ENCODE measurements at places on chromosomes 12 and 14.
A peak's percentile ranks its signal among the peaks of the same experiment; 100 is the strongest.

DNA sequence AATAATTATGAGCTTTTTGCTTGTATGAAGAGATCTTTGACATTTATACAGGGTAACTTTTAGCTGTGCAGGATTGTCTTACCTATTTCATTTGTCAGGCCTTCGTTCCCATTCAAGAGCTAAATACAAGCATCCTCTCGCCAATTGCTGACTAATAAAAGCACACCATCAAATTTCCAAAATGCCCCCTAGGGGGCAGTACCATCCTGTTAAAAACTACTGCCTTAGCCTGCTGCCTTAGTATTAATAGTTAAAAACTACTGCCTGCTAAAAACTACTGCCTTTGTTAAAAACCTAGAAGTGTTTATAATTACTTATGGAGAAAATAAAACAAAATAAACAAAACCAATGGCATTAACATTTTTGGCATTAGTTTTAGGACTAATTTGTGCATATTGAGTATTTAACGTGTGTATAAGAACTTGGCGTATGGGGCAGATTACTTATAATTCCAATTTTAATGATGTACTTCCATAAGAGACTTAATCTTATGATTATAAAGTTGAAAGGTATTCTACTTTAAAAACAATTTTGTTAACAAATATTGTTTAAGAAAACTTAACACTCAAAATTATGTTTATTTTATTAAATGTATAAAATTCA lies 3.0 kb upstream of the IFI27L2 start:
- DNase-seq = peak; percentile 82
- peaks cover 7% of the 10 kb centered on the region for H3K27me3 ChIP-seq

GRCh38 chr12:11689591-11690186 lies 40.2 kb downstream of the ETV6 start:
- H3K4me1 ChIP-seq = peaks cover 12% of the 10 kb centered on the region
- H3K4me3 ChIP-seq = no peak overlapping the region
- H3K27ac ChIP-seq = no peak overlapping the region
- no peaks in the 10 kb centered on the region for H3K27me3 ChIP-seq

DNA sequence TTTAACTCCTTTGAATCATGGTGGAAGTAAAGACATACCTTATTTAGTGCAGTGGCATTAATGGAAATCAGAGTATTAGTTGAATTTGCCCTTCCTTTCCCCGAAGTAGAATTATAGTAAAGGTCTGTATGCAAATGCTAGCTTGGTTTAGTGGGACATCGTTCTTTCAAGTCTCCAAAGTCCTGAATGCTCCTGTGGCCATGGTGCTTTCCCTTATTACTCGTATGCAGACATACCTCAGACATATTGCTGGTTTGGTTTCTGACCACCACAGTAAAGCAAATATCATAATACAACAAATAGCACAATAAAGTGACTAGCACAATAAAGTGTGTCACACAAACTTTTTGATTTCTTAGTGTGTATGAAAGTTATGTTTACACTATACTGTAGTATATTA lies 52.3 kb downstream of the MNAT1 start:
- H3K27ac ChIP-seq = no peak overlapping the region
- no peak for DNase-seq
- no peak overlapping the region for H3K4me3 ChIP-seq
- H3K4me1 ChIP-seq = no peaks in the 10 kb centered on the region

DNA sequence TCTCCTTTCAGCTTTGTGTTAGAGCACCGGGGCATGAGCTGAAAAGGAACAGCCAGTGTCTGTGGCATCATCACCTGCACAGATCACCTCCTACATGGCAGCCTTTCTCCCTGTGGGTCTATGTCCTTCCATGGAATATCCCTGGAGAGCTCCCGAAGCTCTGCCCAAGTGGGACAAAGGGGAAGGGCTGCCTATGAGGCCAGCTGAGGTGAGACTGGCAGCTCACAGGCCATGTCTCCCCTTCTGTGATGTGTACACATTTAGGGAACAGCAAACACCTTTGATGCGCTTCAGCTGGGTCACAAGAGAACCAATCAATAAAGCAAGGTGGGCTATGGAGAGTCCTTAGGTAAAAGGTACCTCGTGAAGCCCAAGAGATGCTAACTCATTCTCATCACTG lies 4.1 kb downstream of the PROX2 start:
- H3K27me3 ChIP-seq = no peaks in the 10 kb centered on the region
- DNase-seq = no peak
- no peaks in the 10 kb centered on the region for H3K36me3 ChIP-seq
- H3K4me1 ChIP-seq = peaks cover 8% of the 10 kb centered on the region
- H3K27ac ChIP-seq = no peak overlapping the region

DNA sequence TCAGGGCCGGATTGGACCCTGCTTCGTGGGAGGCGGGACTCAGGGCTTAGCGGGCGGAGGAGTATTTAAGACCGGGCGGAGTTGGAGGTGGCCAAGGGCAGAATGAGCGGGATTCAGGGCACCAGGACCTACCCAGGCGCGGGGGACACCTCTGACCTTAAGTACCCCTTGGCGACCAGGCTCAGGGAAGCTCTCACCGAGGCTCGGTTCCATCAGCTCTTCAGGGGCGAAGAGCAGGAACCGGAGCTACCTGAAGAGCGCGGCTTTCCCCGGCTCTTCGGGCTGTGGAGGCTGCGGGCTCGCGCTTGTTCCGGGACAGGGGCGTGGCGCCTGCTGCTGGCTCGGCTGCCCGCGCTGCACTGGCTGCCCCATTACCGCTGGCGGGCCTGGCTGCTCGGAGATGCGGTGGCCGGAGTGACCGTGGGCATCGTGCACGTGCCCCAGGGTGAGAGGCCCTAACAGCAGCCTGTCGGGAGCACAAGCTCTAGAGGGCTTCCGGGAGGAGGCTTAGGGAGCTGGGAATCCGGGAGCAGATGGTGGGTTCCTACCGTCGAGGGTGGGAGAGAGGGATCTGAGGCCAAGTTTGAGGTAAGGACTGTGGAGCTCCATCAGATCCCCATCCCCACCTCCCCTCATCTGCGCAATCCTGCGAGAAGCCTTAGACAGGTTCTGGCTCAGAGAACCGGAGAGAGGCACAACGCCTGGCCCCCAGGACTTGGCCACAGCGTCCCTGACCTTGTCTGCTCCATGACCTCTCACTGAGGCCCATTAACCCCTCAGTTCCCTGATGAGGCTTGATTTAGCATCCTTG lies 8.4 kb downstream of the ARHGEF25 start:
- H3K4me1 ChIP-seq = peaks cover 15% of the 10 kb centered on the region
- H3K27ac ChIP-seq = no peak overlapping the region
- H3K36me3 ChIP-seq = peaks cover 7% of the 10 kb centered on the region
- no peak overlapping the region for H3K4me3 ChIP-seq
- peak; percentile 63 for DNase-seq

GRCh38 chr14:32225378-32225920 lies 22.4 kb upstream of the RNU6-8 start:
- no peak overlapping the region for H3K4me3 ChIP-seq
- peaks cover 5% of the 10 kb centered on the region for H3K27me3 ChIP-seq
- peaks cover 12% of the 10 kb centered on the region for H3K4me1 ChIP-seq

- H3K4me3 ChIP-seq = no peak overlapping the region
- peaks cover 8% of the 10 kb centered on the region for H3K27me3 ChIP-seq
- no peaks in the 10 kb centered on the region for H3K36me3 ChIP-seq
- H3K4me1 ChIP-seq = no peaks in the 10 kb centered on the region
Measured at GRCh38 chr14:61426048-61426447, 104.7 kb downstream of the PRKCH start.

DNA sequence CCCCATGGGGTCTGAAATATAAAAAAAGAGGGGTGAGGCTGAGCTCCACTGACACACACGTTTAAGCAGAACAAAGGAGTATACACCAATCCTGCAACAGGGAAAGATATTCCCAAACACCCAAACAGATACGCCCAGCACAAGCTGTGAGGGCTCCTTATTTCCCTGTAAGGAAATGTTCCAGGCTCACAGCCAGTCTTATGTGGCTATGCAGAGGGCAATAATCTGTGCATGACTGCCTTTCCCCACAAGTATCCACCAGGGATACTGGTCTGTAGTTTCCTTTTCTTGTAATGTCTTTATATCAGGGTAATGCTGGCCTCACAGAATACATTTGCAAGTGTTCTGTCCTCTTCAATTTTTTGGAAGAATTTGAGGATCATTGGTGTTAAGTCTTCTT lies 141.7 kb upstream of the DAAM1 start:
- no peaks in the 10 kb centered on the region for H3K27me3 ChIP-seq
- no peaks in the 10 kb centered on the region for H3K4me1 ChIP-seq
- no peak for DNase-seq
- H3K4me3 ChIP-seq = no peak overlapping the region
- no peak overlapping the region for H3K27ac ChIP-seq

DNA sequence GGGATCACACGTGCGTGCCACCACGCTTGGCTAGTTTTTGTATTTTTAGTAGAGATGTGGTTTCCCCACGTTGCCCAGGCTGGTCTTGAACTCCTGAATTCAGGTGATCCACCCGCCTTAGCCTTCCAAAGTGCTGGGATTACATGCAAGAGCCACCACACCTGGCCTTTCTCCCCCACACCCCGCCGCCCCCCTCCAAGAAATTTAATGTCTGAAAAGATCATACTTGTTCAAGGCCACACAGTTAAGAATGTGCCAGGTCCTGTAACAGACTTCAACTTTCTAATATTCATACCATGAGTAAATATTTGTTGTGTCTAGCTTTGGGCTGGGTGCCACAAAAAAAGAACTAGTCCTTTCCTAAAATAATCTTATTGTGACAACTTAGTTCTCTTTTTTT lies 9.1 kb downstream of the GATC start:
- no peak for DNase-seq
- no peaks in the 10 kb centered on the region for H3K27me3 ChIP-seq
- H3K4me3 ChIP-seq = no peak overlapping the region
- H3K4me1 ChIP-seq = no peaks in the 10 kb centered on the region
- peaks cover 54% of the 10 kb centered on the region for H3K36me3 ChIP-seq

- H3K4me1 ChIP-seq = no peaks in the 10 kb centered on the region
- no peaks in the 10 kb centered on the region for H3K36me3 ChIP-seq
- H3K27ac ChIP-seq = no peak overlapping the region
- no peak overlapping the region for H3K4me3 ChIP-seq
Measured at GRCh38 chr12:75838309-75838708, 193.3 kb downstream of the PHLDA1 start.

DNA sequence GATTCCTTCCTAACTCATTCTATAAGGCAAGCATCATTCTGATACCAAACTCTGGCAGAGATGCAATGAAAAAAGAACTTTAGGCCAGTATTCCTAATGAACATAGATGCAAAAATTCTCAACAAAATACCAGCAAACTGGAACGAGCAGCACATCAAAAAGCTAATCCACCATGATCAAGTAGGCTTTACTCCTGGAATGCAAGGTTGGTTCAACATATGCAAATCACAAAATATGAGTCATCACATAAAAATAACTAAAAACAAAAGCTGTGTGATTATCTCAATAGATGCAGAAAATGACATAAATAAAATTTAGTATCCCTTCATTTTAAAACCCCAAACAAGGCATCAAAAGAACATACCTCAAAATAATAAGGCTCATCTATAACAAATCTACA lies 98.9 kb downstream of the ACSS3 start:
- peaks cover 12% of the 10 kb centered on the region for H3K36me3 ChIP-seq
- H3K4me3 ChIP-seq = no peak overlapping the region
- H3K27me3 ChIP-seq = no peaks in the 10 kb centered on the region
- no peak for DNase-seq
- no peaks in the 10 kb centered on the region for H3K4me1 ChIP-seq

- no peaks in the 10 kb centered on the region for H3K36me3 ChIP-seq
- H3K4me1 ChIP-seq = peaks cover 19% of the 10 kb centered on the region
- H3K27me3 ChIP-seq = no peaks in the 10 kb centered on the region
- no peak overlapping the region for H3K27ac ChIP-seq
- DNase-seq = no peak
Measured at GRCh38 chr12:1619587-1619986, 9.4 kb upstream of the WNT5B start.

- H3K27me3 ChIP-seq = no peaks in the 10 kb centered on the region
- no peaks in the 10 kb centered on the region for H3K36me3 ChIP-seq
- no peaks in the 10 kb centered on the region for H3K4me1 ChIP-seq
- no peak for DNase-seq
- no peak overlapping the region for H3K27ac ChIP-seq
Measured at GRCh38 chr12:97940105-97940504, 477.5 kb downstream of the RMST start.

GRCh38 chr14:94330857-94331256 lies 7.7 kb upstream of the SERPINA6 start:
- no peaks in the 10 kb centered on the region for H3K27me3 ChIP-seq
- no peak overlapping the region for H3K4me3 ChIP-seq
- H3K4me1 ChIP-seq = no peaks in the 10 kb centered on the region
- DNase-seq = no peak
- H3K27ac ChIP-seq = no peak overlapping the region
- no peaks in the 10 kb centered on the region for H3K36me3 ChIP-seq

- DNase-seq = no peak
- H3K4me1 ChIP-seq = peaks cover 9% of the 10 kb centered on the region
- H3K27ac ChIP-seq = no peak overlapping the region
- no peaks in the 10 kb centered on the region for H3K36me3 ChIP-seq
- H3K27me3 ChIP-seq = no peaks in the 10 kb centered on the region
Measured at GRCh38 chr12:54975272-54975671, 9.3 kb downstream of the TESPA1 start.

DNA sequence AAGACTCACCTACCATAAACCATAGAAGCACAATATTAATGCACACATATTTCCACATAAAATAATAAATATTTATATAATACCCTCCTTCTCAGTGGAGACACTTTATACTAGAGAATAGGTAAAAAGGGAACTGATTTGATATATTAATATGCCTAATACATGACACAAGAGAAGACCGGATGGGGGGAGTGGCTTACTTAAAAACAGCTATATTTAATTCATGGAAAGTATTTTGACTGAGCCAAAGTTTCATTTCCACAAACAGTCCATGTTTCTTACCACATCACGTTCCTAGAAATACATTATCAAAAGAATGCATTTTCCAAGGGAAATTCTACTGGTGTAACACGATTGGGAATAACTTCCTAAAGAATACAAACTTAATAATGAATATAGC lies 63.4 kb downstream of the ITPR2 start:
- no peak for DNase-seq
- no peak overlapping the region for H3K4me3 ChIP-seq
- no peaks in the 10 kb centered on the region for H3K27me3 ChIP-seq
- H3K36me3 ChIP-seq = no peaks in the 10 kb centered on the region
- H3K27ac ChIP-seq = no peak overlapping the region

GRCh38 chr12:127060310-127060847 lies 1206.6 kb upstream of the TMEM132C start:
- no peaks in the 10 kb centered on the region for H3K36me3 ChIP-seq
- DNase-seq = peak; percentile 15
- H3K27me3 ChIP-seq = no peaks in the 10 kb centered on the region
- no peak overlapping the region for H3K27ac ChIP-seq
- H3K4me3 ChIP-seq = no peak overlapping the region

DNA sequence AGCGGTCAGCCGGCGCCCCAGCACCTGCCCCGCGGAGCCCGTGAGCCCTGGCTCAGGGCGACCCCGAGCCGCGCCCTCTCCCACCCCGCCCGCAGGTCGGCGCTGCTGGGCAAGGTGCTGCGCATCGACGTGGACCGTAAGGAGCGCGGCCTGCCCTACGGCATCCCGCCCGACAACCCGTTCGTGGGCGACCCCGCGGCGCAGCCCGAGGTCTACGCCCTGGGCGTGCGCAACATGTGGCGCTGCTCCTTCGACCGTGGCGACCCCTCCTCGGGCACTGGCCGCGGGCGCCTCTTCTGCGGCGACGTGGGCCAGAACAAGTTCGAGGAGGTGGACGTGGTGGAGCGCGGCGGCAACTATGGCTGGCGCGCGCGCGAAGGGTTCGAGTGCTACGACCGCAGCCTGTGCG lies 14.4 kb downstream of the HHIPL1 start:
- H3K27ac ChIP-seq = no peak overlapping the region
- H3K4me3 ChIP-seq = no peak overlapping the region
- H3K4me1 ChIP-seq = peaks cover 12% of the 10 kb centered on the region
- peak; percentile 50 for DNase-seq
- peaks cover 10% of the 10 kb centered on the region for H3K36me3 ChIP-seq
